Left cardiac atrium (tissue), 4 donors: ENCODE measurements at places on chromosomes 7 and 10. TPM values are rescaled to one million over a fixed set of nuclear protein-coding genes. Genes with fewer than 3 reads are reported as not detected.
A peak's percentile ranks its signal among the peaks of the same experiment; 100 is the strongest.

DNA sequence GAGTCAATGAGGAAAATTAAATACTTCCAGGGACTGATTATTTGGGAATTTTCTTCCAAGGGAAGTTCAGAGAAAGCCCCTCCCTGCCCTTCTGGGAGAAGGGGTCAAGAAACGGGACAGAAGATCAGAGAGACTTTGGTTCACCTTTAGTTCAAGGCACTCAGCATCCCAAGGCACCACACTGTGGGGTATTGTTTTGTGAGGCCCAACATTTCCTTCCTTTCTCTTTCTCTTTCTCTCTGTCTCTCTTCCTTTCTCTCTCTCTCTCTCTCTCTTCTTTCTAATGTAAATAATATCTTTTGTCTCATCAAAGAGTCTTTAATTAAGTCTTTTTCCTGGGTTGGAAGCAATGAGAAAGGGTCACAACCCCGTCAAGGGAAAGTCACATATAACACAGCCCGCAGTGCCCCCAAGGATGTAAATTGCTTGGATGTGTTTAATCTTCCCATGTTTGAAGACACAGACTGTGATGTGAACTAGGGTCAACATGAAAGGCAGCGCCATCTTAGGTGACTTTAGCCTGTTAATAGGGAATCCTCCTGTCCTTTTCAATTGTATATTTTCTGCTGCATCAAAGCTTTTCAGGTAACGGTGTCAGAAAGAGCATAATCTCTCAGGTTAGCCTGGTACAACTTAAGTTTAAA is 983.3 kb upstream of the C7orf33 start:
- no peak for DNase-seq

DNA sequence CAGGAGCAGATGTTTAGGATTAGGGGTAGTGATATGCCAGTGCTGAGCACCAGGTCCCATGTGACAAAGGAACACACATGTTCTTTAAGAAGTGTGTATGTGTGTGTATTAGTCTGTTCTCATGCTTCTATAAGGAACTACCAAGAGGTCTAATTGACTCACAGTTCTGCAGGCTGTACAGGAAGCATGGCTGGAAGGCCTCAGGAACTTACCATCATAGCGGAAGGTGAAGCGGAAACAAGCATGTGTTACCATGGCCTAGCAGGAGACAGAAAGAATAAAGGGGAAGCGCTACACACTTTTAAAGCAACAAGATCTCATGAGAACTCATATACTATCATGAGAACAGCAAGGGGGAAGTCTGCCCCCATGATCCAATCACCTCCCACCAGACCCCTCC is 22.8 kb upstream of the PDZD8 start:
- no peak for DNase-seq

GRCh38 chr7:90613088-90613498 is 17.0 kb downstream of the CDK14 start:
- no peak for DNase-seq

- DNase-seq: no peak
Measured at GRCh38 chr10:67261300-67261797, 335.5 kb downstream of the LRRTM3 start.

The LBX1 gene
- total RNA-seq: not detected

- no peak for DNase-seq
Measured at GRCh38 chr10:74394416-74394969, 243.5 kb downstream of the ADK start.

- no peak for DNase-seq
Measured at GRCh38 chr10:28959850-28960501, 282.7 kb downstream of the BAMBI start.

The SPACDR gene
- 0.38 TPM for total RNA-seq

DNA sequence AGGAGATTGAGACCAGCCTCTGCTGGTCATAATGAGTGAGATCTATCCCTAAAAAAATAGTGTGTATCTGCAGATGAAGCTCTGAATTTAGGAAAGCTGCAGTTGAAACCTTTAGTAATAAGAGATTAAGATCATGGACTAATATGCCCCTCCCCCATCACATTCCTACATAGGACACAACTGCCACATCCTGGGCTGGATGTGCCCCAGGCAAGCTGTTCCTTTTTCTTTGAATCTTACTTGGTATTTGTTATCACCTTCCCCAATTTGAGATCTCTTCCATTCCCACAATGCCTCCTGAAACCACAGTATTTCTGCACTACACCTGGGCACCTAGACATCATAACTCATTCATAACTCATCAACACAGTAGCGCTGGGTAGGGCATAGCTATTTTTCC is 74.1 kb downstream of the DOCK1 start:
- no peak for DNase-seq

GRCh38 chr10:126204320-126204719 is 184.0 kb downstream of the ADAM12 start:
- no peak for DNase-seq

DNA sequence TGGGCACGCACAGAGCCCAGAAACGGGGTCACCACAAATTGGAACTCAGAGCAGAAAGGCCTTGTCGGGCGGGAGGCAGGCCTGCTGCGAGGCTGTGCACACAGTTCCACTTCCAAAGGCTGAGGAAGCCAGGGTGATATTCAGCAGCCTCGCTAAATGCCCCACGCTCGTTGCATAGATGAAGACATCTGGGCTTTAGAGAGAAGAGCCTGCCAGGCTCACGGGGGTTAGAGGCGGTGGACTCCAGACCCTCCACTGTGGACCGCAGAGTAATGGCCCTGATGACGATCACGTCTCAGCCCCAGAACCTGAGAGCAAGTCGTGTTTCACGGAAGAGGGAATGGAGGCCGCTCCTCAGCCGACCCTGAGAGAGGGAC is 104.2 kb downstream of the DNAJB6 start:
- DNase-seq: no peak

The SSC4D gene
- 0.55 TPM for total RNA-seq

The HTR5A gene
- not detected for total RNA-seq

The MYL7 gene
- total RNA-seq: 20,690 TPM

- no peak for DNase-seq
Measured at GRCh38 chr7:77971726-77972125, 173.2 kb downstream of the PHTF2 start.

GRCh38 chr7:151306374-151306773 is 35.2 kb upstream of the NUB1 start:
- DNase-seq: no peak

GRCh38 chr10:50600831-50601477 is 22.8 kb downstream of the SGMS1 start:
- DNase-seq: no peak

DNA sequence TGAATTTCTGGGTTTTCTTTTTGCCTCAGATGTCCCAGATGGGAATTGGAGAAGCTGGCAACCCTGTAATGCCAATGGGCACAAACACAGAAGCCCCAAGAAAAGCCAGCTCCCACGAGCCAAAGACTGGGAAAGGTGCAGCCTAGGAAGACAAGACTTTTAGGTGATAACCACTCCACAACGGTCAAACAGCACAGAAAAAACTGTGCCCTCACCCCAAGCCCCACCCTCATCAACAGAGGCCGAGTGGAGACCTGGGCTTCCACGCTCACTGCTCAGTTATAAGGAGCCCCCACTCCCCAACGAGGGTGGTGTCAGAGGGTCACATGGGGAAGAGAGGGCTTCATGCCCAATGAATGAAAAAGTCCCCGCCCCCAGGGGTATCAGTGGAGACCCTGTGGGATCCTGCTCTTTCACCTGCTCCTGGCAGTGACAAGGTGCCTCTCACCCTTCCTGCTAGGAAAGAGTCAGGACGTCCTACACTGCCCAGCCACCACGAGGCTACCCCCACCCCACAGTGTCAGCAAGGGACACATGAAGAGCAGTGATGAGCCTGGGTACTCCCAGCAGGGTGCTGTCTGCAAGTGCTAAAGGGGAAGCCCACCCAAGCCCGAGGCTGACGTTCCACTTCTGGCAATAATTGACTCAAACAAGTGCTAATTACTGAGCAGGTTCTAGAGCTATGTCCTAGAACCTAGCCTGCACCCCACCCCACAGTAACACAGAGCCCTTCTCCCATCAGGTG is 8.3 kb downstream of the TMEM273 start:
- DNase-seq: no peak

DNA sequence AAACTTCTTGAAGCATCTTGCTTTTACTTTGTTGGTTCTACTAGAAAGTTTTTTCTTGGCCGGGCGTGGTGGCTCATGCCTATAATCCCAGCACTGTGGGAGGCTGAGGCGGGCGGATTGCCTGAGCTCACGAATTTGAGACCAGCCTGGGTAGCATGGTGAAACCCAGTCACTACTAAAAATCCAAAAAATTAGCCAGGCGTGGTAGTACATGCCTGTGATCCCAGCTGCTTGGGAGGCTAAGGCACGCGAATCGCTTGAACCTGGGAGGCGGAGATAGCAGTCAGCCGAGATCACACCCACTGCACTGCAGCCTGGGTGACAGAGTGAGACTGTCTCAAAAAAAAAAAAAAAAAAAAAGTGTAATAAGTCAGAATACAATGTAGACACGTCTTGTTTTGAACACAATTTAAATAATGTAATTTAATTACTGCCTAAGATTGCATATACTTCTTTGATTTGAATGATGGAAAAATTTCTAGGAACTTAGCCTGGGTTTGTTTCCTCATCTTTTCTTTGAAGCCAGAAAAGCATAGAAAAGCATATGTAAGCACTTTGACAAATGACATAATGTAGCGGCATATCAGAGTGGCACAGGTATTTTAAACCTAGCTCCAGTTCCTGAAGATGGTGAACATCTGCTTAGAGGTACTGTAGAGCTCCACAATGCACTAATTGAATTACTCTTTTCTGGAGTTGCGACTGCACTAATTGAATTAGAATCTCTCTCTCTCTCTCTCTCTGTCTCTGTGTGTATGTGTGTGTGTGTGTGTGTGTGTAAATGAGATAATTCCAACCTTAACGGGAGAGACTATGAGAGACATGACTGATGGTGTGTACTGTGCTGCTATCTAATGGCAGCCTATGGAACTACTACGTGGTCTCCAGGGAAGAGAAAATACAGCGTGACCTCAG is 87.8 kb downstream of the BTRC start:
- DNase-seq: no peak

The DGKI gene
- total RNA-seq: 7.2 TPM

- DNase-seq: no peak
Measured at GRCh38 chr7:137741443-137741842, 105.3 kb downstream of the DGKI start.

DNA sequence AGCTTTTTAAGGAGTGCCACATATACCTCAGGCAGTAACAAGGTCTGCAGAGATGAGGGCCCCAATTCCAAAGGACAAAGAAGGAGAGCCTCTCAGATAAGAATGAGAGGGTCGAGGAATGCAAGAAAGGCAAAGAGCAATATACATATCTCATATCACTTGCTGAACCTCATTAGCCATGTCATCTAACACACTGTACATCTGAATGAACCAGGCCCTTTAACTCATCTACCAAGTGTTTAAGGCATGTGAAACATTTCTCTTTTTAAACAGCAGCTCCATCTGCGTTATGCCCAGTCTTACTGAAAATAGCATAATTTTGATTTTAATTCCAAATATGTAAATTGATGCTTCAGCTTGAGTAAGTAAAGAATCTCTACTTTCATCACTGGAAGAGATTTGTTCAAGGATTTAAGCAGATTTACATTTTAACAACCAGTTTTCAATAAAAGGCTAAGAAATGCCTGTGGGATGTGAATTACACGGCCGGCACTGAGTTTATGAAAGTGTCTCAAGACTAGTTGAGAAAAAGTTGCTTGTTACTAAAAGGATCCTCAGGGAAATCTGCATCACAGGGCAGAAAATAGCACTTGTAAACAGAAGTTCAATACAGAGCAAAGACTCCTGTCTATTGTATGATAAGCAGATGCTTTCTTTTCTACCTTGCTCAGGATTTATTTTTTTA is 123.8 kb upstream of the SLC26A5 start:
- no peak for DNase-seq

DNA sequence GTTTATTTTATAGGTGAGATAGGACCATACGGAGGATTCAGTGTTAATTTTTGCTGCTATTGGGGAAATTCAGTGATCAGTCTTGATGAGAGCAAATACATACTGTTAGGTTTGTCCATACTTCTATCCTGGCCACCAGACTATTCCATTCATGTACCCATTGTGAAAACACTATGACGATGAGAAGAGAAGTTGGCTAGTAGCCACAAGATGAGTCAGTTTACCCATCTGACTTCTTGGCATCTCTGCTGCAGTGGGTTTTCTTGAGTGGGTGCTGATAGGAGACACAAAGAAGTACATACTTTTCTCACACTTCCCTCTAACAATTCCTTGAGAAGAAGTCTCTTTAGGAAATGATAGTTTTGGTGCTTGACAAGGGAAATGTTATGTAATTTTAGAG is 133.1 kb downstream of the TFPI2 start:
- no peak for DNase-seq

DNA sequence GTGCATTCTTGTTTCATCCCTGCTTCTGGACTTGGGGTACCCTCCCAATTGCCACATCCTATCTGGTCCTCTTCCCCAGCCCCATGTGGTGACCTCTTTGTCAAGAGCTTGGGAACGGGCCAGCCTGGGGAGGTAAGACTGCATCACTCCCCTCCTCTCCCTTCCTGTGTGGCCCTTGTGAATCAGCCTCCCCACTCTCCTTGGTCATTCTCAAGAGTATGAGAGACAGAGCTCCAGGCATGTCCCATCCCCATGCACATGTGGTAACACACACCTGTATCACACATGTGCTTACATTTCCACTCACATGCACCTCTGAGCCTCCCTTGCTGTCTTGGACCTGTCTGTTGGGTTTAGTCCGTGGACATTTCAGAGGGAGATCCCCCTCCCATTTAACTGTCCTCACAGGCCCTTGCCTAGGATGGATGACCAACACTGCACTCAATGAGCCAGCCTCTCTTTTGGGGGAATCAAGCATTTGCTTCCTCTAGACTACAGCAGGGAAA is 2.6 kb downstream of the MRPL43 start:
- no peak for DNase-seq

The GHRHR gene
- total RNA-seq: not detected

DNA sequence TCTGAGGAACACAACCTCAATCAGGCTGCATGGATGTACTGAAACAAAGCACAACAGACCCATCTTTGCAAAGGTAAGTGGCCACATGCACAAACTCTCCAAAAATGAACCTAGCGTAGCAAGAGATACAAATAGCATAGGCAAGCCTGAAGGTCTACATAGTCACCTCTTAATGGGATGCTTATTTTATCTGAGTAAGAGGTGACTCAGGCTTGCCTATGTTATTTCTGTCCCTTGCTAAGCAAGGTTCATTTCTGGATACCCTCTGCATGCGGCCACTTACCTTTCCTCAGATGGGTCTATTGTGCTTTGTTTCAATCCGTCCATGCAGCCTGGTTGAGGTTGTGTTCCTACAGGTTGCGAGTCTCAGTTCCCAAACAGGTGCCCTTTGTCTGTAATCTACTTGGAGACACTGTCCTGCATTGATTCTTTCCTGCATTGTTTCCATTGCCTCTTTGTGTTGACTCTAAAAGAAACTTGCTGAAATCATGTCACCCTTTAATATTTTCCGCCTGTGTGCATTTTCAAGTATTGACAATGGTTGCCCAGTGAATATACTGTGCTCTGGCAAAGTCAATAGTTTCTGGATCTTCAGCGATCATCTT is 291.8 kb upstream of the LYZL1 start:
- no peak for DNase-seq

- peak; percentile 55 for DNase-seq
Measured at GRCh38 chr10:48289501-48290238, 15.2 kb upstream of the FRMPD2 start.
